ENCODE measurements at places on chromosomes 13 and 19.

GRCh38 chr19:45779231-45780145, 2.8 kb downstream of the DMPK start:
- peak; percentile 93 for DNase-seq

- DNase-seq, result no peak
Observed at GRCh38 chr13:23630349-23631093, 60.3 kb downstream of the TNFRSF19 start.

DNA sequence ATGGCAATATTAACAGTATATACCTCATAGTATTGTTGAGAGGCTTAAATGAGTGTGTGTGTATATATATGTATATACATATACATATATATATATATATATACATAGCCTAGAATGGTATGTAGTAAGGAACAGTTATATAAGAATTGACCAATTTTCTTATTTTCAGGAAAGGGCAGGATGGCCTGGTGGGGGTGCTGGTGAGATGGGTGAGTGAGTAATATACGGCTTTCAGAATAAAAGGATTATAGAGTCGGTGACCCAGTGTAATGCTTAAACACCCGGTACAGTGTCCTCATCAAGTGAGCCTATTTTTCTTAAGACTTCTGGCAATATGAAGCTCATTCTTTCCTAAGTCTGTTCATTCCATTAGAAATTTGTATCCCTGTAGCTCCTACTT, 11.7 kb upstream of the FAM216B start:
- DNase-seq, result no peak

- DNase-seq, result no peak
Observed at GRCh38 chr13:21576426-21576825, 27.5 kb downstream of the MICU2 start.

GRCh38 chr19:35013041-35013819, 13.1 kb downstream of the GRAMD1A start:
- peak; percentile 87 for DNase-seq

GRCh38 chr13:30690282-30691188, 44.8 kb upstream of the ALOX5AP start:
- peak; percentile 20 for DNase-seq

DNA sequence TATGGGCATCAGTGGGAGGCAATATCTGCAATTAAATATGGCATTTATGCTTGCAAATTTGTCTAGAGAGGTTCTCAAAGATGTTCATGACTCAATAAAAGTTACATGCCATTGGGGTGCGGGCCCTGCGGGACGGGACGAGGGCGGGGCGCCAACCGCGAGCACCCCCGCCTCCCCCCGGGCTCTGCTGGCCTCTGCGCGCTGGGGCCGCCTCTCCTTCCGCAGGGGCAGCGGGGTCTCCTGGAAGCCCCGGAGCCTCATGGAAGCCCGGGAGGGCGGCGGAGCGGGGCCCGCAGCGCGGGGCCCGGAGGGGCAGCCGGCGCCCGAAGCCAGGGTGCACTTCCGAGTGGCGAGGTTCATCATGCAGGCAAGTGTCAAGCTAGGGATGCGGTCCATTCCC, 179.2 kb downstream of the TPTE2 start:
- no peak for DNase-seq

DNA sequence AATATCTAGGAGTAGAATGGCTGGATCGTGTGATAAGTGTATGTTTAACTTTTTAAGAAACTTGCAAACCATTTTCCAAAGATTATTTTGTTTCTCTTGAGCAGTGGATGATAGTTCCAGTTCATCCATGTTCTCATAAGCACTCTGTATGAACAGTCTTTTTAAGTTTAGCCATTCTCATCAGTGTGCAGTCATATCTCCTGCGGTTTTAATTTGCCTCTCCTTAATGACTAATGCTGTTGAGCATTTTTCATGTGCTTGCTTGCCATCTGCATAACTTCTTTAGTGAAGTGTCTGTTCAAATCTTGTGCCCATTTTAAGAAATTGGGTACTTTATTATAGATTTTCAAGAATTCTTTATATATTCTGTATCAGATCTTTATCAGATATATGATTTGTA, 58.6 kb downstream of the WASF3 start:
- DNase-seq, result no peak

DNA sequence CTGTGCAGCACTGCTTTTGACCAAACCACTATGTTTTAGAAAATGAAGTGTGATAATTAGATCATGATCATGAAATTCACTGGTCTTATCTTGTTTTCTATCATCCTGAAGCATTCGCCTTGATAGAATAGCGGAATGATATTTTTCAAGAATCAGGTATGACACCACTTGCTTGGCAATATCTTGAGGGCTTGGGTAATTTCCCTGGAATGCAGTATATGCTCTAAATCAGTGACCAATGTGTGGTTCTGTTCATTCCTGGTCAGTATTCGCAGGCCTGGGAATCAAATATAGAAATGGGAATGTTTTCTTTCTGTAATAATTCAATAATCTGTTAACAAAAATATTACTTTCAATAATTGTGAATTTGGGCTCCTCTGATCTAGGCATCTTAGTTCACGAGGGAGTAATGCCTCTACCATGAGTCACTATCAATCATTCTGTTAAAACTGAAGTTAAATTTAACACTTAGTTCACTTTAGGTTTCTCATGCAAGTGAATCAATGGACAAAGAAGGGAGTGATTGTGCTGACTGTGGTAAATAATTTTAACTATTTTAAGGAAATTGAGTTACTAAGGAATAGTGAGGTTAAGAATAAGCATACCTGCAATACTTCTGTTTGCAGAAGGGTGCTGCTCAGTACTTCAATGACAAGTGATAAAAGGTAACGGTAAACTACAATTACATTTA, 137.9 kb downstream of the PCDH20 start:
- no peak for DNase-seq

All from stimulated activated naive CD8-positive, alpha-beta T cell treated with anti-CD3 and anti-CD28 coated beads, Interleukin-15, Interleukin-2, amounts not matched to agents 100 U/mL and 50 U/mL, for 24 hours (primary cell).